Muscle of back (tissue), 13 donors: ENCODE measurements at places on chromosomes 2 and 18. TPM values are rescaled to one million over a fixed set of nuclear protein-coding genes. Genes with fewer than 3 reads are reported as not detected.

The HOXD13 gene
- not detected for polyA plus RNA-seq

The GPR17 gene
- polyA plus RNA-seq = 3.2 TPM

The TGIF1 gene
- 38.4 TPM for polyA plus RNA-seq

The BOLA3 gene
- 30.5 TPM for polyA plus RNA-seq

The SERPINB10 gene
- polyA plus RNA-seq = not detected

The GATA6 gene
- 1.4 TPM for polyA plus RNA-seq

DNA sequence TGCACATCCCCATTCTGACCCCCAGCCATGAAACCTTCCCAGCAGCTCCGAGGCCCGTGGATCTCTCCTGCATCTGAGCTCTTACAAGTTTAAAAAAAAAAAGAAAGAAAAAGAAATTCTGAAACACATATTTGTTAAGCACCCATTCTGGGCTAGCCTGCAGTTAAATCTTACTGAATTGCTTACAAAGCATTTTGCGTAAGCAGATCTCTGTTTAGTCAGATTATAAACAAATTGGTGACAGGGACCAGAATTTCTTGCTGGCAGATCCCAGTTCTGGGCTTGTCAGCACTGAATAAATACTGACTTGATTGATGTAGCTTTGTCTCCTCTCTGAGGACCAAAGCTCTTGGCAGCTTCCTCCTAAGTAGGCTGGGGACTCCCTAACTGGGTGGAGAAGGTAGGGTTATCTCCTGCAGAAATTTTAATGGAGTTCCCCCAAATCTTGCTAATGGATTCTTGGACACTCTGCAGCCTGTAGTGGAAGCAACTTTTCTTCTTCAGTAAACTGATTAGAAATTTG lies 160.9 kb downstream of the MIB1 start:
- DNase-seq = no peak

GRCh38 chr2:191230174-191230573 lies 15.0 kb upstream of the MYO1B start:
- DNase-seq = peak; percentile 90

DNA sequence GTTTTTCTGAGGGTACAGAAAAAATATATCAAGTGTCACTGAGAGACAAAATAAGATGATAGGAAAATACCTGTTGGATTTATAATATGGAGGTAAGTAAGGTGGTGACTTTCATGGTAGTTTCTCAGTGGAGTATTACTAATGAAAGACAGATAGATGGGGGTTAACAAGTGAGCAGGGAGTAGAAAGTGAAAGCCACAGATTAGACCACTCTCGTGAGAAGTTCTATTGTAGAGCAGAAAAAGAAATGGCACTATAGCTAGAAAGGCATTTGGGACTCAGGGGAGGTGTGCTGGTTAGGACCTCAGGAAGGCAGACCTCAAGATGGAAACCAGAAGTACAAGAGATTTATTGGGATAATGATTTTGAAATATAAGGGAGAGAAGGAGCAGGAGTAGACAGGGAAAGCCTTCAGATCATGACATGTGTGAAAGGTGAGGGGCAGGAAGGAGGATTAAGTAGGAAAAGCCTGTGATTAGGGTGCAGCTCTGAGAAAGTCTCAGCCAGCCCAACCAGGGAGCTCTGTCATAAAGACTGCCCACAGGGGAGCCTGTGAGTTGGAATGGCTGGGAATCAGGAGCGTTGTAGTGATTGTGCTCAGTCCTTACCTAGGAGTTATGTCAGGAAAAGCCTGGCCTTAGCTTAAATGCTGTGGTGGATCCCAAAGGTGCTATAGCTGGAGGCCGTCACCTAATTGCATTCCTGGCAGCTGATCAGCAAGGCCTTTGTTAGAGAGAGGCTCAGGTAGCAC lies 198.1 kb downstream of the IKZF2 start:
- DNase-seq = no peak

GRCh38 chr2:232633413-232634205 lies at the start of gene EFHD1:
Gene EFHD1, plus strand, starts transcription at chr2:232633604. Its CDS starts 101 bp downstream, at chr2:232633705.
- DNase-seq = peak; percentile 84

DNA sequence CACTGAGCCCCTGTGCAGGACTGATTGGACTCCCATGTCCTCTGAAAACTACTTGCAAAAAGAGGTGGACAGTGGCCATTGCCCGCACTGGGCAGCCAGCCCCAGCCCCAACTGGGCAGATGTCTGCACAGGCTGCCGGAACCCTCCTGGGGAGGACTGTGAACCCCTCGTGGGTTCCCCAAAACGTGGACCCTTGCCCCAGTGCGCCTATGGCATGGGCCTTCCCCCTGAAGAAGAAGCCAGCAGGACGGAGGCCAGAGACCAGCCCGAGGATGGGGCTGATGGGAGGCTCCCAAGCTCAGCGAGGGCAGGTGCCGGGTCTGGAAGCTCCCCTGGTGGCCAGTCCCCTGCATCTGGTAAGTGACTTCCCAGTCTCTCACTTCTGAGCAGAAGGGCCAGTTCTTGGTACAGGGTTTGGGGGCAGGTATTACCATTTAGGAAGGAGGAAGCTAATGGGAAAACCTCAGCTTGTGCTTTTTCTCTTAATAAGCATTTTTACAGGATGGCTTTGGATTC lies 44.1 kb downstream of the TNFRSF11A start:
- DNase-seq = no peak

DNA sequence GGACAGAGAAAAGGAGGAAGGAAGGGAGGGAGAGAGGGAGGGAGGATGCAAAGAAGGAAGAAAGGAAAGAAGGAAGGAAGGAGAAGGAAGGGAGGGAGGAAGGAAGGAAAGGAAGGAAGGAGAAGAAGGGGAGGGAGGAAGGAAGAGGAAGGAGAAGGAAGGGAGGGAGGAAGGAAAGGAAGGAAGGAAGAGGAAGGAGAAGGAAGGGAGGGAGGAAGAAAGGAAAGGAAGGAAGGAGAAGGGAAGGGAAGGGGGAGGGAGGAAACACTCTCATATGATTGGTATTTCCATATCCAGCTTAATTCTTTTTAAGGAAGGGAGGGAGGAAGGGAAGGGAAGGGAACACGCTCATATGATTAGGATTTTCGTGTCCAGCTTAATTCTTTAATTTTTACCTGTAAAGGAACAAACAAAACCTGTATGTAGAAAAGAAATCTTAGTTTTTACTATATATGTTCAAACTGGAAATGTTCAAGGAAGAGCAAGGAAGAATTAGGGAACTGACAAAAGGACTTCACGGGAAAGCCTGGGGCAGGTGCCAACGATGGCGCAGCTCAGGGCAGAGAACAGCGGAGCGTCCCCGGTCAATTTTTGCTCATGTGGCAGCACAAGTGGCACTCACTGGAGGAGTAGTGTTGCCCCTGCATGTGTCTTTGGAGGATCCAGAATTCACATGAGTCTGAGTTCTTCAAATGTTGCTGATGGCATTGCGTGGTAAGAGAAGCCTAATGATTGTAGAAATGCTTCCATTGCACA lies 228.6 kb downstream of the ZNF516 start:
- DNase-seq = no peak

DNA sequence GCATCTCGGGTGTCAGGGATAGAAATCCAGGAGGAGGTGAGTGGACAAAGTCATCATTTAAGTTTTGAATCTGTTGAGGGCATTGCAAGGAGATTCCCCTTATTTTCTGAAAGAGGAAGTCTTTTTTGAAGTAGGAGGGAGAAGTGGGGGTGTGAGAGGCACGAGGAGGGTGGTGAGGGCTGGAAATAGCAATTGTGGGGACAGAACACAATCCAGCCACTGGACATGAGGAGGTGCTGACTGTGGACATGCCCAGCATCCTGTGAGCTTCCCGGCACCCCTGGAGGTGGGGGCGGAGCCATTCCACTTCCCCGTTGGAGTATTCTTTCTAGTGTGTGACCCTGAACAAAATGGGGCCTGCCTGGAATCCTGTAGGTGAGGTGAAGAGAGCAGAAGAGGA lies 310.7 kb upstream of the EPAS1 start:
- no peak for DNase-seq

- no peak for DNase-seq
Measured at GRCh38 chr18:69213842-69214241, 186.8 kb upstream of the DOK6 start.

GRCh38 chr2:31227711-31228125 lies 6.2 kb upstream of the EHD3 start:
- no peak for DNase-seq

DNA sequence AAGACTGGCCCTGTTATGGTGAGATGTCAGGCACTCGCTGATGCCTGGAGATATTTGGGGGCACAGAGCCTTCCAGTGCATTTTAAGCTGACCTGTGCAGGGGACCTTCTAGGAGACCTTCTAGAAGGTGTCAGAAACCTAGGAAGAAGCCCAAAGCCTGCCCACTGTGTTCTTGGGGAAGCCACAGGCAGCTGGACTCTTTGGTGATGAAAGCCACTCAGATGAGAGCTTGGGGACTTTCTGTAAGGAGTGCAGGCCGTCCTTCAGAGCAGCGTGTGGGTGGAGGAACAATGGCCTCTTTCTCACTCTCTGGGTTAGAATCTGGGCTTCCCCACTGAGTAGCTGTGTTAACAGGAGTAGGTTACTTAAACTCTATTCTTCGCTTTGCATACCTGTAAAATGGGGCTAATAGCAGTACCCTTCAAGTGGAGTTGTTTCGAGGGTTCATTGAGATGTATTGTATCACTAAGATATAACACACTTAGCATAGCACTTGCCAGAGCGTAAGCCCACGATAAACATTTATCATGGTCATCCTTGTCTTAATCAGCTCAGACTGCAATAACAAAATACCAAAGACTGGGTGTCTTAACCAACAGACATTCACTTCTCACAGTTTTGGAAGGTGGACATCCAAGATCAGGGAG lies 322.3 kb upstream of the EPAS1 start:
- no peak for DNase-seq

- no peak for DNase-seq
Measured at GRCh38 chr2:127134235-127134634, 27.3 kb upstream of the BIN1 start.

DNA sequence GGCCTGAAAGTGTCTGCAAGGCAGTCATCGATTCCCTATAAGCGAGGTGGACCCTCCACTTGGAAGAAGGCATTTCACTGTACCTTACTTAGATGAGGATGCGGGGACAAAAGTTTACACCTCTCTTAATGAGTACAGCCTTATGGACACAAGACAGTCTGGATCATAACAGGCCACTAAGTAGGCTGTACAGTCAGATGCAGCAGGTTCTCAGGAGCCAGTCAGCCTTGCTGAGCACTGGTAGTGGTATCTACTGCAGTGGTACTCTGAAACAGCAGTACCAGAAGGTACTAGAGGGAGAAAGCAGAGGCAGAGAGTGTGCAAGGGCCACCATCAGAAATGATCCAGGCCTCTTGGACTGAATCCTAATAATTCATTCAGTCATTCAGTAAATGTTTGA lies 77.6 kb downstream of the KCMF1 start:
- no peak for DNase-seq

- DNase-seq = no peak
Measured at GRCh38 chr2:45973426-45973825, 322.0 kb downstream of the PRKCE start.

DNA sequence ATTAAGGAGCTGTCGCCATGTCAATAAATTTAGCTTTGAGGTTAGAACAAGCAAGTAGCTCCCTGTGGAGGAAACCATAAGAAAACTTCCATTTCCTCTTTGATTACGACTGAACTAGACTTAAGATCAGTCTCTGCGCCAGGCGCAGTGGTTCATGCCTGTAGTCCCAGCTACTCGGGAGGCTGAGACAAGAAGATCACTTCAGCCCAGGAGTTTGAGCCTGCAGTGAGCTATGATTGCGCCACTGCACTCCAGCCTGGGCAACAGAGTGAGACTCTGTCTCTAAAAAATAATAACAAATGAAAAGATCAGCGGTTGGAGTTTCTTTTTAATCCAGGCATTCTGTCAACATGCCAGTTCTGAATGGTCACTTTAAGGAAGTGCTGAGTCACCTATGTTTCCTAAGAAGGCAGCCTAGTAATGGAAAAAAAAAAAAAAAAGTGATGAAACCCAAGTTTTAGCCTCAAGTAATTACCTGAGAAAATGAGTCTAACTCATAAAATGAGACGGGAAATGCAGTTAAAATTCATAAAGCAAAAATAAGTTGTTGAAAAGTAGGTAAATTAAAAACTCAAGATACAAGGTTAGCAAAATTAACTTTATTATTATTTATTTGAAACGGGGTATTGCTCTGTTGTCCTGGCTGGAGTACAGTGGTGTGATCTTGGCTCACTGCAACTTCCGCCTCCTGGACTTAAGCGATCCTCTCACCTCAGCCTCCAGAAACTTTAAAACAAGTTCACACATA lies 10.2 kb downstream of the C18orf32 start:
- peak; percentile 30 for DNase-seq

DNA sequence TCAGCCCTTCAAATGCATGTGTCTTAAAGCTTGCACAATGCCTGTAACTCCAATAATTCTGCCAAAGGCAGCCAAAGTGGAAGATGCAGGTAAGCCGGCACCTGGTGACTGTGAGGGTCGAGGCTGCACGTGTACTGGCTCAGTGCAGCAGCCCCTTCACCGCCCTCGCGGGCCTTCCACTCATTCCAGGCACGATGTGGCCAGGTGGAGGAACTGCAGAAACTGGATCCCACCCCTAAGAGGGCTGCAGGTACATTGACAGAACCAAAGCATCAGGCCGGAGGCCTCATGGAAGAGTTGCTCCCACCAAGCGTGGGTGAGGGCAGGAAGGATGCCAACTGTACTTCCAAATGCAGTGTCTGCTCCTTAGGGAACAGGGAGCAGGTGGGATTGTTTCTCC lies 253.4 kb downstream of the HDAC4 start:
- no peak for DNase-seq

- no peak for DNase-seq
Measured at GRCh38 chr2:38653380-38653714, 12.6 kb upstream of the GALM start.

- no peak for DNase-seq
Measured at GRCh38 chr2:122486705-122487415, 731.4 kb downstream of the TSN start.

GRCh38 chr2:122635686-122636085 lies 880.2 kb downstream of the TSN start:
- DNase-seq = peak; percentile 61
